ENCODE measurements at places on chromosomes 5 and 9.
A peak's percentile ranks its signal among the peaks of the same experiment; 100 is the strongest.

DNA sequence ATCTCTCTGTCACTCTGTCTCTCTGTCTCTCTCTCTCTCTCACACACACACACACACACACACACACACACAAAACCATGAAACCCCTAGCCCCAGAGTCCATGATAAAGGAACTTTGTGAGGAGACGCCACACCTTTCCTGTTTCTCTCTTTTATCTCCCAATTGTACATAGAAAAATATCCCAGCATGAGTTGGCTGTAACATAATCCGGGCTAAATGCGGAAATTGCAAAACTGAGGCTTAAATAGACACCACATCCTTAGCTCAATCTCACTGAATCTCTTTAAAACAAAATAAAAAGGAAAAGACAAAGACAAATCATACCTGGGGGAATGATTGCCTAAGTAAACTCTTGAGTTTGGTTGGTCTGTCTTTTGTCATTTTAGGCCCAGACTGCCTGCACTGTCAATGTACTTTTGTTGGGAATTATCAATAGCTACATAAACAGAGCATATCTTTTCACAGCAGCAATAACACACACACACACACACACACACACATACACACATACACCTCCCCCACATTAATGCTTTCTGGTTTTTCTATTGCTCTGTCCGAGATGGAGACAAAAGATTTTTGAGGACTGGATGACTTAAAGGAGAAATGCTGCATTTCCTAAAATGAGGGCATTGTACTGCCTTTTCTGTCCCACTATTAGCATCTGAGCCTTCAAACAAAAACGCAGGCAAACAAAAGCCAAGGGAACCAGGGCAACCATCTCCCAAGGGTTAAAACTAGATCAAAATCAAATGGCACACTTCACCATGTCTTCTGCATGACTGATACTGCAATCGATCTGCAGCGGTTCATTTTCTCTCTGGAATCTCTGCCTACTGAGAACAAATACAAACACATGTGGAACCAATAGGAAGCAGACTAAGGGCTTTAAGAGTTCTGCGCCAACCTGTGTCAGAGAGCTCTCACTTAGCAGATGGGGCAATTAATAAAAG lies 321.5 kb downstream of the NFIB start:
- DNase-seq: peak; percentile 39

DNA sequence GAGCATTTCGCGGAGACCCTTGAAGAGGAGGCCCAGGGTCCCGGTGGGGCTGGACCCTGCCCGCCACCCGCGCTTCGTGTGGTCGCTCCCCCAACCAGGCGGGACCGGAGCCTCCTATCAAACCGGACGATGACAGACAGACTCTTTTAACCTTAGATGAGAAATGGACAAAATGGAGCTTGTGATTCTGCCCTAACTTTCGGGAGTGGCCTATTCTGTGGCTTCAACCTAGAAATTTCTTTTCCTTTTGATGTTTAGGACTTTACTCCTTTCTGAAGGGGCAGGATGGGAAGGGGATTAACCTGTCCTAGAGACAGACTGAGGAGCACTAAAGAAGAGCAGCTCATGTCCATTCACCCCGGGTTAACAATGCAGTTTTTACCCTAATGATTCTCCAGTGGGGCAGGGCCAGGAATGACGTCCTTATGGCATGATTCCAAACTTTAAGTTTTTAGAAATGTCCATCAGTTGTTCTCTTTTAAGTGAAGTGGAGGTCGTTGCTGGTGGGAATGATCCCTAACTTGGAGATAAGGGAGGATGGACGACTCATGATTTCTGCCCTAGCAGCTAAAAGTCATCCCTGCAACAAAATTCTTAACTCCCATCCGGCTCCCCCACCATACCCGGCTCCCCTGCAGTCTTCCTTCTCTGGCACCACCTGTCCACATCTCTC lies 1.0 kb downstream of the NIPSNAP3A start:
- no peak for DNase-seq

DNA sequence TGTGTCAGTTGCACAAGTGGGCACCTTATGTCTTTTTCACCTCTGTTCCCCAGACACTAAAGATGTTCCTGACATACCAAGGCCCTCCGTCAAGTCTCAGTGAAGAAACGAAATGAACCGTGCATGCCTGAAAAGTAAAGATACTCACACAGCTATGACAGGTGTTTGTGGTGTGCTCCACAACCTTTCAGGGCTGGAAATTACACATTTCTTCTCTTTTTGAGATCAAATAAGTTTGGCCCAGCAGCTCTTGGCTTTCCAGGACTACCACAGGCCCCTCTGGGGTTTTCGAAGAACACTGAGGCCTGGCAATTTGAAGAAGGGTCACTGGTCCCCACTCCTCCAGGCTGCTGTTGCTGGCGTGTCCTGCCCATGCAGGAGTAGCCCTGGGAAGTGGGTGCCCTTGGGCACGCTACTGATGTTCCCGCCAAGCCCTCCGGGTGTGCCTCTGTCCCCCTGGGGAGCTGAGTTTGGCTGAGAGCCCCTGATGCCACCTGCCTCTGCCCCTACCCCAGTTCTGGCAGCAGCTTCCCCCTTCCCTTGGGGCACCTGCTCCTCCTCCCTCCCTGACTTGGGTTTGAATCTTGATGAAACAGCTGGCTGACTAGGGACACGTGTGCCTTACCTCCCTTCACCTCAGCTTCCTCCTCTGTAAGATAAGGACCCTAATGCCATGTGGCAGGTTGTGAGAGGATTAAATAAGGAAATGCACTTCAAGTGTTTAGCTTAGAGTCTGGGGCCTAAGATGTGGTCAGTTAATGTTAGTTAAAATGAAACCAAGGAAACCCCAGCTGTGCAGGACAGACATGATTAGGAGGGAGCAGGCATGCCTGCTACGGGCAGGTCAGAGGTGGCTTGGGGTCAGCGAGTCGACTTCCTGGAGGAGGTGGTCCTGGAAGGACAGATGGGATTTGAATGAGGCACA lies 49.1 kb upstream of the GADD45G start:
- no peak for DNase-seq

DNA sequence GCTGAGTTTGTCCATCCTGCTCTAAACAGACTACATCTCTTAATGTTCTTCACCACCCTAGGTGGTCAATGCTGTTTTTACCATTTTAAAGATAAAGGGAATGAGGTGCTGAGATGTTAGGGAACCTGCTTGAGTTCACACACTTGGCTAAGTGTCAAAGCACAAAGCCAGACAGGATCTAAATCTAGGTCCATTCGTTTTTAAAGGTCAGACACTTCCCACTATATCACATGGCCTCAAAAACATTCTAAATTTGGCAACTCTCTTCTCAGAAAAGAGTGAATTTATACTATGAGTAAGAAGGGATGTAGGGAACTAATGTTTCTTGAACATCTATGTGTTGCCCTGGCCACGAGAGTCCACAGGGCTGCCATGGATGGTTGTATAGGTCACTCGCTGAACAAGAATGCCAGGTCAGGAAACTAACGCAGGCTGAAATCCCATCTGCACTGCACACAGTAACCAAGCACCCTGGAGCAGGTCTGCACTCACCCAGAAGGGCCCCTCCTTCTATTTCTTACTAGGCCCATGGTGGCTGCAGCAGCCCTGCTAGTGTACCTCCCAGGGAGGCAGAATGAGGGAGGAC lies 213.0 kb downstream of the SPOCK1 start:
- DNase-seq: no peak

GRCh38 chr5:54638106-54638505 lies 120.5 kb downstream of the SNX18 start:
- DNase-seq: no peak

DNA sequence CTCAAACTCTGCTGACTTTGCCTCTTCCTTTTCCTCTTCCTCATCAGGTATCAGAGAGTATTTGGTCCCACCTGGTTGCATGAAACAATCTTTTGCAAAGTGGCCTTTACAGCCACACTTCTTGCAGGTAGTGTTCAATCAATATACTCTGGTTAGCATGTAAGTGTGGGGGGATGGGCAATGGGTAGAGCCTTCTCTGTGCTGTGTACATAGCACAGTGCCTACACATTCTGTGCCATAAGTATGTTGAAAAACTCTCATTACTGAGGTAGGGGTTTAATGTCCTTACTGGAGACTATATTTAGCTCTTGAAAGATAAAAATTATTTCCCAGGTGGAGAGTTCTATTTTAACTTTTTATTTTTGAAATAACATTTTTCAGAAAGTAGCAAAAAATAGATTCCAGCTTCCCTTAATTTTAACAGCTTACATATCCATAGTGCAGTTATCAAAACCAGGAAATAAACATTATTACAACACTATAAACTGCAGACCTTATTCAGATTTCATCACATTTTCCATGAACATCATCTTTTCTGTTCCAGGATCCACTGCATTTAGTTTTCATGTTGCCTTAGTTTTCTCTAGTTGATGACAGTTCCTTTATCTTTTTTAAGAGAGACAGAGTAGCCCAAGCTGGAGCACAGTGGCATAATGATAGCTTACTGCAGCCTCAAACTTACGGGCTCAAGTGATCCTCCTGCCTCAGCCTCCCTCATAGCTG lies 15.1 kb downstream of the TTC1 start:
- DNase-seq: no peak

- no peak for DNase-seq
Observed at GRCh38 chr5:207599-207998, 10.4 kb downstream of the CCDC127 start.

DNA sequence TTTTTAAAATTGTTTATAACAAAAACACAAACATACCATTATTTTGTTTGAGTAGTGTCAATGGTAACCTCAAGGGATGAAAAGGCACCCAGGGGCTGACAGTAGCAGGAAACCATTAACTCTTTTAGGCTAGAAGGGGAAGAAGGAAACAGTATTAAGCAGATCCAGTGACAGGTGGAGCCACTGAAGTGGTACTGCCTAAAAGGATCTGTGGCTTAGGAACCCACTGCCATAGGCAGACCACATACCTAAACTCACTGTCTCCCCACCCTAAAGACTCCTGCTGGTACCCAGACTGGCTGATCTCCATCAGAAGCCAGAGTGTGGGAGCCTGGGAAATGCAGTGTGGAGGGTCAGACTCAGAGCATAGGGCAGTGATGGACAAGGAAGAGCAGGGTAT lies 13.5 kb downstream of the RLN1 start:
- no peak for DNase-seq

GRCh38 chr5:138807182-138807581 lies 54.0 kb downstream of the CTNNA1 start:
- no peak for DNase-seq

GRCh38 chr5:119340597-119341218 lies 15.1 kb upstream of the TNFAIP8 start:
- DNase-seq: no peak

Measured in brain (organoid and tissue), 16 donors.